Transverse colon (tissue), 4 donors: ENCODE measurements at places on chromosomes 16 and 17. TPM values are rescaled to one million over a fixed set of nuclear protein-coding genes. Genes with fewer than 3 reads are reported as not detected.

GRCh38 chr17:33266116-33266515 is 27.0 kb downstream of the ASIC2 start:
- H3K27me3 ChIP-seq, result no peaks in the 10 kb centered on the region
- no peak overlapping the region for H3K27ac ChIP-seq
- H3K4me3 ChIP-seq, result no peak overlapping the region
- no peak for DNase-seq

DNA sequence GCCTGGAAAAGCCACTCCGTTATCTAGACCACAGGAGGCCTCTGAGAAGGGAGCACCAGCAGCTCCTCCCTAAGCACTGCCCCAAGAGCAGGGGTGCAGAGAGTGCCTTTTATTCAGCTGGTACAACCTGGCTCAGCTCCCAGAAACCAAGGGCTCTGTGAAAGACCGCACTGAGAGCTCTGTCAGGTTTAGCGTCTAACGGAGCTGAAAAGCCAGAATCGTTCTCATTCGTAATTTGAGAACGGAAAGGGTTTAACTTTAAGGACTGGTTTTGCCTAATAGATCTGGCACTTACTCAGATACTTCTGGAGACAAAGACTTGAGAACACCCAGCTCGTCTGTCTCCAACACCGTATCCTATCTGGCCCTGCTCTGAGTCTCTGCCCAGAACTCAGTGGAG is 13.5 kb downstream of the MPG start:
- no peak overlapping the region for H3K4me3 ChIP-seq
- no peaks in the 10 kb centered on the region for H3K36me3 ChIP-seq
- no peaks in the 10 kb centered on the region for H3K4me1 ChIP-seq
- H3K27ac ChIP-seq, result no peak overlapping the region

DNA sequence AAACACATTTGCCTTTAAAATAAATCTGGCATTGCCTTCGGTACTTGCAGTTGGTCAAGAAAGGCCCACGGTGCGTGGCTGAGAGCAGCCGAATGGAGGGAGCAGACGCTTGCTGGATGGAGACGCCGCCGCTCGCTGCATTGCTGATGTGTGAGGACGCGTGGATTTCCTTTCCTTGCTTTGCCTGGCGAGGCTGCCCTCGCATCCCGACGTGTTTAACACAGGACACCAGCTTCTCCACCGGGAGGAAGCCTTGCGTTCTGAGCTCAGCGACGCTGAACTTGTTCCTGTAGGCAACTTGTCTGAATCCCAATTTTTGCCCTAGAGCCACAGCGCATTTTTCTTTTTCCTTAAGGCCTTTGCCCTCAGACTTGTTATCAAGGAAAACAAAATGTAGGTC is 45.8 kb downstream of the COX4I1 start:
- H3K27me3 ChIP-seq, result no peaks in the 10 kb centered on the region
- no peaks in the 10 kb centered on the region for H3K36me3 ChIP-seq
- H3K27ac ChIP-seq, result no peak overlapping the region

GRCh38 chr17:34236281-34236892 is 18.7 kb upstream of the CCL2 start:
- no peaks in the 10 kb centered on the region for H3K27me3 ChIP-seq
- H3K4me3 ChIP-seq, result no peak overlapping the region
- peak overlapping the region; percentile 31 for H3K27ac ChIP-seq
- no peak for DNase-seq
- H3K4me1 ChIP-seq, result peaks cover 16% of the 10 kb centered on the region

DNA sequence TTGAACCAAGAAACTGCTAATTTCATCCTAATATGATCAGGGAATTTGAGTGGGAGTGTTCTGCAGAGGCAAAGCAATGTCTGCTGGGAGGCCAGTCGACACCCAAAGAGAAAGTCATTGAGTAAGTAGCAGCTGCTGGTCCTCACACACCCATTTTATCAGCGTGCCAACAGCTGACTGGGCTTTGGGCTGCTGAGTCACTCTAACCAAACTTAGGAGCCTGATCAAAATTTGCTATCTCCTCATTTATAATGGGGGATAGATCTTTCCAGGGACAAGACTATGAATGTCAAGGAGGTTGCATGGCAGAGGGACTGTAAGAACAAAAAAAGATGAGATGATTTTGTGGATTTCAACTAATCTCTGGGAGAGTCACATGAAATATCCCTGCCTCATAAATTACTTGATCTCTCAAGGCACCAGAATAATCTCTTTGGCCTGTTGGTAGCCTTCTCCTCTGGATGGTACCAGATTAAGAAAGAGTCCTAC is 32.9 kb downstream of the CPSF4L start:
- peak overlapping the region; percentile 49 for H3K27ac ChIP-seq
- H3K4me1 ChIP-seq, result peaks cover 45% of the 10 kb centered on the region
- no peaks in the 10 kb centered on the region for H3K36me3 ChIP-seq
- no peak overlapping the region for H3K4me3 ChIP-seq
- no peaks in the 10 kb centered on the region for H3K27me3 ChIP-seq
- DNase-seq, result peak; percentile 66

- H3K27me3 ChIP-seq, result no peaks in the 10 kb centered on the region
- H3K4me1 ChIP-seq, result peaks cover 32% of the 10 kb centered on the region
- peak overlapping the region; percentile 99 for H3K27ac ChIP-seq
- peak overlapping the region; percentile 65 for H3K4me3 ChIP-seq
- no peak for DNase-seq
Measured at GRCh38 chr16:74607310-74607961, 522 bp upstream of the GLG1 start.

GRCh38 chr17:68356520-68356919 is 65.2 kb downstream of the ARSG start:
- no peaks in the 10 kb centered on the region for H3K36me3 ChIP-seq
- no peak overlapping the region for H3K27ac ChIP-seq
- no peaks in the 10 kb centered on the region for H3K27me3 ChIP-seq

GRCh38 chr16:25413975-25414374 is 156.3 kb upstream of the ZKSCAN2 start:
- no peak overlapping the region for H3K27ac ChIP-seq
- no peaks in the 10 kb centered on the region for H3K27me3 ChIP-seq
- no peaks in the 10 kb centered on the region for H3K36me3 ChIP-seq
- no peaks in the 10 kb centered on the region for H3K4me1 ChIP-seq

DNA sequence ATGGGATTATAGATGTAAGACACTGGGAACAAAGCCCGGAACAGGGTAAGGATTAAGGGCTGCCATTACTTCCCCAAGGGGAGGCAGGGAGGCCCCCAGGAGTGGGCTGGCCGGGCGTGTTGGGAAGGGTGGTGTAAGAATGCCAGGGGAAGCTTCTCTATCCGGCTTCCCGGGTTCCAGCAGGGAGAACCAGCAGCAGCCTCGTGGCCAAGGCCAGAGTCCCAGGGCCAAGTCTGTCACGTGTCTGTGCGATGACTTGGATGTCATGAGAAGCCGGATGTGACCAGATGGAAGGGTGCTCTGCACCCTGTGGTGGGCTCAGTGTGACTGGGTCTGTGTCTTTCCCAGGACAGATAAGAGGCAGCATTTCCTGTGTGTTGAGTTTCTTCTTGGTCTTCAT is 52.1 kb downstream of the SCNN1B start:
- no peaks in the 10 kb centered on the region for H3K36me3 ChIP-seq
- peaks cover 6% of the 10 kb centered on the region for H3K4me1 ChIP-seq
- DNase-seq, result no peak
- no peak overlapping the region for H3K4me3 ChIP-seq

DNA sequence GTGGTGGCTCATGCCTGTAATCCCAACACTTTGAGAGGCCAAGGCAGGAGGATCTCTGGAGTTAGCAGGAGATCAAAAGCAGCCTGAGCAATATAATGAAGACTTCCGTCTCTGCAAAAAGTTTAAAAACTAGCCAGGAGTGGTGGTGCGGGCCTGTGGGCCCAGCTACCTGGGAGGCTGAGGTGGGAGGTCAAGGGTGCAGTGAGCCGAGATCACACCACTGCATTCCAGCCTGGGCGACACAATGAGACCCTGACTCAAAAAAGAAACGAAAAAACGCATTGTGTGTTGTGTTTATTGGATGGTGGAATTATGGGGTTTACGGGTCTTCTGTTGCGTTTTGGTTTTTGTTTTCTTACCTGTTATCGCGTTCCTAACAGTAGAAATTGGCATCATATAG is 863 bp upstream of the DDX19A start:
- no peak for DNase-seq
- no peaks in the 10 kb centered on the region for H3K36me3 ChIP-seq
- H3K27ac ChIP-seq, result peak overlapping the region; percentile 85
- H3K4me1 ChIP-seq, result peaks cover 18% of the 10 kb centered on the region
- H3K4me3 ChIP-seq, result peak overlapping the region; percentile 77

DNA sequence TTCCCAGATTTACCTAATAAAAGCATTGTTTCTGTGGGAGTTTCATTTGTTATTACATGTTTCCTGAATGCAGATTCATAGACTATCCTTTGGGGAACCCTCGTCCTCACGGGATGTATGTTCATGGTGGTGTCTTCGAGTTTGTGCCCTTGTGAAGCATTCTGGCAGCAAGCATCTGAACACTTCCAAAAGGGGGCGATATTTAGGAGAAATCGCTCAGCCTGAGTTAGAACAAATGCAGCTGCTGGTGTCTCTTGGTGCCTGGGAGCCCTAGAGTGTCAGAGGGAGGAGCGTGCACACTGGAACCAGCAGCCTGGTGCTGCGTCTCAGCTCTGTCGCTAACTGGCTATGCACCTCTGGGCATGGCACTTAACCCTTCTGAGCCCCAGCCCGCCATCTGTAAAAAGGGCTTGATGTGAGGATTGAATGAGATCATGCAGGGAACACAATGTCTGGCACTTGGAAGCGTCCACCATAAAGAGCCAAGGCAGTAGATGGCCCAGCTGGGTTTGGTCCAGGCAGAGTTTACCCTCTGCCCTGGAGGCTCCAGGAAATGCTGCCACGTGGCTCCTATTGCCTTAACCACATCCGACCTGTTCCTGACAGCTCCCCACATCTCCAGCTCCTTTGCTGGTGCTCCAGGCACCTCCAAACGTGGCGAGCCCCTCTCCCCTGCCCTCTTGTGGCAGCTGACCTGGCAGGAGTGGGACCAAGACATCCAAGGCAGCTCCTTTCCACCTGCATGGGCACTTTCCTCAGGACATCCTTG is 25.0 kb upstream of the C16orf78 start:
- no peaks in the 10 kb centered on the region for H3K36me3 ChIP-seq
- DNase-seq, result no peak
- no peak overlapping the region for H3K4me3 ChIP-seq
- peaks cover 19% of the 10 kb centered on the region for H3K27me3 ChIP-seq
- H3K4me1 ChIP-seq, result no peaks in the 10 kb centered on the region

DNA sequence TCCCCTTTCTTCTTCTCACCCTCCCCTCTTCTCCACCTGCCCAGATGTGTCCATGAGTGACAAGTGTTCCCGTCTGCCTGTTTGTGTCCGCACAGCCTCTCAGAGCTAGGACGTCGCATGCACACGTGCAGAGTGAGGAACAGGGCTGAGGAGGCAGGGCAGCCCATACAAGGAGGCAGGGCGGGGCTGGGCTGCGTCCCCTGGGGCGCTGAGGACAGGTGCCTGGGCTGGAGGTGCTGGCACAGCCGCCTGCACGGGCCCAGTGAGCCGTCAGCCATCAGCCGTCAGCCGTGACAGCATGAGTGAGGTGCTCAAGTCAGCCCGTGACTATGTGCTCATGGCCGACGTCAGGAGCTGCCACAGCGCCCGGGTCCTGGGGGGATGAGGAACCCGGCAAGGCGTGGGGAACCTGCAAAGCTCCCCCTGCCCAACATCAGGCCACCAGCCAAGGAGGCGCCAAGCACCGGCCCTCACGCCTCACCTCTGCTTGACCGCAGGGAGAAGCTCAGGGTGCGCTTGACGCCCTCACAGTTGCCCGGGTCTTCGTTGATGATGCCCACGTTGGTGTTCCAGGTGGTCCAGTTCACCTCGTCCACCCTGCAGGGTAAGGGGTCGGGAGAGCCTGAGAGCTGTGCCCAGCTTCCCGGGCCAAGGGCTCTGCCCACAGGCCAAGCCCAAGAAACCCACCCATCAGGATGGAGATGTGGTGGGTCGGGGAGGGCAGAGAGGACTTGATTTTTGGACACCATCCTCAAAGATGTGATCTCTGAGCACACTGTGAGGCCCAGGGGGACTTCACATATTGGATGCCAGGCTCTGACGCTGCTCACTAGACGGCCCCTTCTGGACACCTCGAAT is 13.7 kb upstream of the TRPV3 start:
- no peak for DNase-seq
- H3K36me3 ChIP-seq, result no peaks in the 10 kb centered on the region
- H3K27ac ChIP-seq, result no peak overlapping the region
- no peaks in the 10 kb centered on the region for H3K4me1 ChIP-seq

DNA sequence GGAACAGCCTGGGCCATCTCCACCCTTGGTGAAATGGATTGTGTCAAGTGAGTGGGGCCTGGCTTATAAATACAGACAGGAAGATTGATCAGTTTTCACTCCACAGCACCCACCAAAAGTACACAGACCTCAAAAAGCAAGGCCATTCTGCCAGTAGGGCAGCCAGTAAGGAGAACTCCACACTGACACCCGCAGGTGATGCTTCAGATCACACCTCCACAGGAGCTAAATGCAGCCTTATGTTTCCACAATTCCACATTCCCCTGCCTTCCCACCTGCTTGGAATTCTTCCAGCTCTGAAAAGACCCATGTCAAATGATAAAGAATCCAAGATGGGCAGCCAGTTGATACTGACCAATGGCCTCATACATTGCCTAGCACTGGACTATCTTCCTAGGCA is 191.1 kb downstream of the ZFHX3 start:
- H3K27ac ChIP-seq, result no peak overlapping the region
- H3K4me3 ChIP-seq, result no peak overlapping the region
- no peaks in the 10 kb centered on the region for H3K4me1 ChIP-seq
- H3K36me3 ChIP-seq, result no peaks in the 10 kb centered on the region

- no peak overlapping the region for H3K4me3 ChIP-seq
- DNase-seq, result no peak
- H3K4me1 ChIP-seq, result peaks cover 3% of the 10 kb centered on the region
Measured at GRCh38 chr16:500709-501108, 26.8 kb upstream of the CAPN15 start.

- H3K27ac ChIP-seq, result no peak overlapping the region
- no peaks in the 10 kb centered on the region for H3K4me1 ChIP-seq
- no peaks in the 10 kb centered on the region for H3K27me3 ChIP-seq
- DNase-seq, result no peak
- no peaks in the 10 kb centered on the region for H3K36me3 ChIP-seq
Measured at GRCh38 chr17:80113033-80113484, 11.7 kb downstream of the GAA start.

- H3K4me3 ChIP-seq, result peak overlapping the region; percentile 75
- H3K27me3 ChIP-seq, result no peaks in the 10 kb centered on the region
- no peaks in the 10 kb centered on the region for H3K36me3 ChIP-seq
- peak; percentile 86 for DNase-seq
Measured at GRCh38 chr16:56609463-56609921, 1.1 kb downstream of the MT2A start.

DNA sequence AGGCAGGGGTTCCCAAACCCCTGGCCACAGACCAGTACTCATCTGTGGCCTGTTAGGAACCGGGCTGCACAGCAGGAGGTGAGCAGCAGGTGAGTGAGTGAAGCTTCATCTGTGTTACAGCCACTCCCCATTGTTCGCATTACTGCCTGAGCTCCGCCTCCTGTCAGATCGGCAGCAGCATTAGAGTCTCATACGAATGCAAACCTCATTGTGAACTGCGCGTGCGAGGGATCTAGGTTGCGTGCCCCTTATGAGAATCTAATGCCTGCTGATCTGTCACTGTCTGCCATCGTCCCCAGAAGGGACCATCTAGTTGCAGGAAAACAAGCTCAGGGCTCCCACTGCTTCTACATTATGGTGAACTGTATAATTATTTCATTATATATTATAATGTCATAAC is 25.1 kb upstream of the RMI2 start:
- no peaks in the 10 kb centered on the region for H3K4me1 ChIP-seq
- no peak overlapping the region for H3K27ac ChIP-seq
- no peaks in the 10 kb centered on the region for H3K27me3 ChIP-seq
- DNase-seq, result no peak
- H3K4me3 ChIP-seq, result no peak overlapping the region

- H3K27me3 ChIP-seq, result no peaks in the 10 kb centered on the region
- peaks cover 51% of the 10 kb centered on the region for H3K4me1 ChIP-seq
- no peak overlapping the region for H3K4me3 ChIP-seq
- no peak for DNase-seq
Measured at GRCh38 chr17:7235693-7236665, 1.7 kb upstream of the DVL2 start.

GUCY2D gene
- not detected for total RNA-seq

FBXO39 gene
- not detected for total RNA-seq

DHRS7C gene
- total RNA-seq, result not detected
